ENCODE measurements at places on chromosomes 16 and 17.

DNA sequence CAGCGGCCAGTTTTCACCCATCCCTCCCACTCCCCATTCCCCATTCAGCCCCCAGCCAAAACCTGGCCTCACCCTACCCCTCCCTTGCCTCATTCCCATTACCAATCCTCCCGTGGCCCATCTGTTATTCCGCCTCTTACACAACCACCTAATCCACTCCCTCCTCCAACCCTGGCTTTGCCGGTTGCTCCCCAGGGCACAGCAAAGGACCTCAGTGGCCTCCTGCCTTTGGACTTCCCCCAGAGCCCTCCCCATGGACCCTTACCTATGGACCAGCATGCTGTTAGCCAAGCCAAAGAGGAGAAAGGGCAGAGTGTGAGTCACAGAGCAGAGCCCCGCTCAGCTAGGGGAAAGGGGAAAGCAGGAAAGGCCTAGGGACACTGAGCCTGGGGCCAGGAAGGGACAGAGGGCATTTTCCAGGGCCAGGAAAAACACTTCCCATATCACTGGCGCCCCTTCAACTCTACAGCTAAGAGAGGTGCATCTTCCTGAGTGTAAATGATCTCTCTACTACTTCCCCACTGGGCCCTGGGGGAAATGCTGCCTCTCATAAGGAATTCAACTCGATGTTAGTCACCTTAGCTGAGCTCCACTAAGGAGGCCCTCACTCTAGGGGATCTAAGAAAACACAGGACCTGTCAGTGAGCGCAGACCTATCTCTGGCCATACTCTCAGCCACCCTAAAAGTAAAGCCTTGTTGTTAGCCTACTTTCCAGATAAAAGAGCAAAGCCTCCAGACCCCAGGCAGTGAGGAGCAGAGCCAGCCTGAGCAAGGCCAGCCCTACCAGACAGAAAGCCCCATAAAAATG is 10.6 kb downstream of the PEMT start:
- peaks cover 6% of the 10 kb centered on the region for H3K36me3 ChIP-seq
- no peak overlapping the region for H3K4me3 ChIP-seq
- no peak for DNase-seq
- no peaks in the 10 kb centered on the region for H3K4me1 ChIP-seq
- no peak overlapping the region for H3K27ac ChIP-seq

DNA sequence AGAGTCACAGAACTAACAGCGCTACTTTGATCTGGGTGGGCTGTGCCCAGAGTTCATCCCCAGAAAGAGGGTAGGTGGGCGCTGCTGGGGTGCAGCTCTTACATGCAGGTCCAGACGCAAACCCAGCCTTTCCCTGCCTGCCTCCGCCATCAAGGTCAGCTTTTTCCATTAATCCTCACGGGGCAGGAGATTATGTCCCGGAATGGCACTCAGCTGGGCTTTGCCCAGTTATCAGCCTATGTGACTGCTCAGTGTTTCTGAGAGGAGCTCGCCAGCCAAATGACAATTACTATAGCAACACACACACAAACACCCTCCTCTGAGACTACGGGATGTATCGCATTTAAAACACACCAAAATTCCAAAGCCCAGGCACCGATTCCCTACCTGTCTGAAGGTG is 20.1 kb downstream of the GLYR1 start:
- no peak overlapping the region for H3K27ac ChIP-seq
- DNase-seq = no peak
- H3K36me3 ChIP-seq = peaks cover 56% of the 10 kb centered on the region
- no peaks in the 10 kb centered on the region for H3K4me1 ChIP-seq
- H3K4me3 ChIP-seq = no peak overlapping the region

GRCh38 chr16:75818491-75818890 is 92.2 kb upstream of the CPHXL start:
- no peaks in the 10 kb centered on the region for H3K27me3 ChIP-seq
- H3K4me1 ChIP-seq = no peaks in the 10 kb centered on the region
- no peak for DNase-seq
- no peaks in the 10 kb centered on the region for H3K36me3 ChIP-seq
- H3K27ac ChIP-seq = no peak overlapping the region

DNA sequence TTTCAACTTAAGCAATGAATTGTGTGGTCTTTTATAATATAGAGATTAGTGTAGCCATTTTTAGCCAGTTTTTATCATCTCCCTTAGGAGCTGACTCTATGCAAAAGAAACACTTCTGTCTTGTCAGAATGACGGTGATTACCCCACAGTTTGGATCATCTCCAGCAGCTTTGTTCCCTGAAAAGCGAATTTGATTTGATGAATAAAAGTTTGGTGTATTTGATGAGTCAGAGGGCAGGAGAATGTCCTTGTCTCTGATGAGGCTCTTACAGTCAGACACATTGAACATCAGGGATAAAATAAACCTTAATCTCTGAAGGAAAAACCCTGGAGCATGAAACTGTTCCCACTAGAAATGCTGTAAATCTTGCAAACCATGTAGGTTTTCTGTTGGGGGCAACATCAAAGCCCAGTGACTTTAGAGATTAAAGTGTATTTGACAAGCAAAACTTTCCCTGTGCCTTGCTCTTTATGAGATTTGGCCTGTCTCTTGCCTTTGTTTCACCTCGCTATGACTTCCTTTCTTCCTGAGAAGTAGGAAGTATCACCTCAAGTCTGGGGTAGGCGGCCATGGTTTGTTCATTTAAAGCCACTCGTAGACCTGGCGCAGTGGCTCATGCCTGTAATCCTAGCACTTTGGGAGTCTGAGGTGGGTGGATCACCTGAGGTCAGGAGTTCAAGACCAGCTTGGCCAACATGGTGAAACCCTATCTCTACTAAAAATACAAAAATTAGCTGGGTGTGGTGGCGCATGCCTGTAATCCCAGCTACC is 209.3 kb downstream of the FTO start:
- no peaks in the 10 kb centered on the region for H3K27me3 ChIP-seq
- no peak overlapping the region for H3K4me3 ChIP-seq
- H3K27ac ChIP-seq = no peak overlapping the region
- no peak for DNase-seq

DNA sequence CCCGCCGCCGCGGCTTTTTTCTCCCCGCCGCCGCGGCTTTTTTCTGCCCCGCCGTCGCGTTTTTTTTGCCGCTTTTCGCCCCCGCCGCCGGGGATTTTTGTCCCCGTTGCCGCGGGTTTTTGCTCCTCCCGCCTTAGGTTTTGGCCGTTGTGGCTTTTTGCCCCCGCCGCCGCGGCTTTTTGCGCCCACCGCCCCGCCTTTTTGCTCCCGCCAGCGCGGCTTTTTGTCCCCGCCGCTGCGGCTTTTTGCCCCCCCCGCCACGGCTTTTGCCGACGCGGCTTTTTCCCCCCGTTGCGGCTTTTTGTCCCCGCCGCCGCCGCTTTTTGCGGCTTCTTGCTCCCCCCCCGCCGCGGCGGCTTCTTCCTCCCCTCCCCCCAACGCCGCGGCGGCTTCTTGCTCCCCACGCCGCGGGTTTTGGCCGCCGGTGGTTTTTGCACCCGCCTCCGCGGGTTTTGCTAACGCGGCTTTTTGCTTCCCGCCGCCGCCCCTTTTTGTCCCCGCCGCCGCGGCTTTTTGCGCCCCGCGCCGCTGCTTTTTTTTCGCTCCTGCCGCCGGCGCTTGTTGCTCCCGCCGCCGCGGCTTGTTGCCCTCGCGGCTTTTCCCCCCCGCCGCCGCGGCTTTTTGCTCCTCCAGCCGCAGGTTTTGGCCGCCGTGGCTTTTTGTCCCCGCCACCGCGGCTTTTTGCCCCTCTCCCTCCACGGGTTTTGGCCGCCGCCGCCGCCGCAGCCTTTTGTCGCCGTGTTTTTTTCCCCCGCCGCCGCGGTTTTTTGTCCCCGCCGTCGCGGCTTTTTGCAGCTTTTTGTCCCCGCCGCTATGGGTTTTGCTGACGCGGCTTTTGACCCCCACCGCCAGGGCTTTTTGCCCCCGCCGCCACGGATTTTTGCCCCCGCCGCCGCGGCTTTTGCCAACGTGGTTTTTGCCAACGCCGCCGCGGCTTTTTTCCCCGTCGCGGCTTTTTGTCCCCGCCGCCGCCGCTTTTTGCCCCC is 150.3 kb downstream of the KCNJ18 start:
- H3K27me3 ChIP-seq = no peaks in the 10 kb centered on the region
- DNase-seq = no peak
- H3K4me1 ChIP-seq = no peaks in the 10 kb centered on the region
- no peaks in the 10 kb centered on the region for H3K36me3 ChIP-seq
- H3K4me3 ChIP-seq = no peak overlapping the region

- no peak for DNase-seq
- H3K4me3 ChIP-seq = no peak overlapping the region
- H3K36me3 ChIP-seq = no peaks in the 10 kb centered on the region
- no peak overlapping the region for H3K27ac ChIP-seq
- H3K27me3 ChIP-seq = no peaks in the 10 kb centered on the region
These were observed 870.1 kb downstream of the CDH11 start for GRCh38 chr16:64251742-64252141.

- peak overlapping the region; percentile 48 for H3K27ac ChIP-seq
- H3K27me3 ChIP-seq = no peaks in the 10 kb centered on the region
- H3K4me3 ChIP-seq = peak overlapping the region; percentile 47
- peaks cover 42% of the 10 kb centered on the region for H3K4me1 ChIP-seq
- DNase-seq = no peak
These were observed 39.3 kb downstream of the MYO18A start for GRCh38 chr17:29140631-29141513.

DNA sequence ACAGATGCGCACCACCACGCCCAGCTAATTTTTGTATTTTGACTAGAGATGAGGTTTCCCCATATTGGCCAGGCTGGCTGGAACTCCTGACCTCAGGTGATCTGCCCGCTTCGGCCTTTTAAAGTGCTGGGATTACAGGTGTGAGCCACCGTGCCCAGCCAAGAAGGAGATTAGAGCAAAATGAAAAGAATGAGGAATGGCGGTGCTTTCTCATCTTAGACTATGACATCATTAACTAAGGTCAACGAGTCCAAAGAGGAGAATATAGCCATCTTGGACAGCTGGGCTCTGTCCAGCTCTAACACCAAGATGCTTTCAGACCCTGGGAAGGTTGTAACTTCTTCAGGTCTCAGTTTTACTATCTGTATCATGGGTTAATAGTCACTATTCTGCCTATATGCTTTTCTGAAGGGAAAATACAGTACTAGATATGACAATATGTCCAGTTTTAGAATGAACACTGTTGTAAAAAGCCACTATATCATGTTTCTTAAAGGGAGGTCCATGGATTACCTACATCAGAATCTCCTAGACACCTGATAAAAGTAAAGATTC is 76.7 kb downstream of the SLC39A11 start:
- H3K27me3 ChIP-seq = no peaks in the 10 kb centered on the region
- DNase-seq = no peak
- H3K4me3 ChIP-seq = no peak overlapping the region

DNA sequence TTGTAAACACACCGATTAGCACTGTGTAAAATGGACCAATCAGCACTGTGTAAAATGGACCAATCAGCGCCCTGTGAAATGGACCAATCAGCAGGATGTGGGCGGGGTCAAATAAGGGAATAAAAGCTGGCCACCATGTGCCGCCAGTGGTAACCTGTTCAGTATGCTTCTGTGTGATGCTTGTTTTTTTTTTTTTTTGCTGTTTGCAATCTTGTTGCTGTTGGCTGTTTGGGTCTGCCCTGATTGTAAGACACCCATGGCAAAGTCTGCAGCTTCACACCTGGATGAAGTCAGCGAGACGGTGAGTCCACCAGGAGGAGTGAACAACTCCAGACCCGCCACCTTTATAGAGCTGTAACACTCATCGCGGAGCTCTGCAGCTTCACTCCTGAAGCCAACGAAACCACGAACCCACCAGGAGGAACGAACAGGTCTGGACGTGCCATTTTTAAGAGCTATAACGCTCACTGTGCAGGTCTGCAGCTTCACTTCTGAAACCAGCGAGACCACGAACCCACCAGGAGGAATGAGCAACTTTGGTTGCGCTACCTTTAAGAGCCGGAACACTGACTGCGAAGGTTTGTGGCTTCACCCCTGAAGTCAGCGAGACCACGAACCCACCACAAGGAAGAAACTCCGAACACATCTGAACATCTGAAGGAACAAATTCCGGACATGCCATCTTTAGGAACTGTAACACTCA is 85.0 kb upstream of the MED9 start:
- H3K4me1 ChIP-seq = no peaks in the 10 kb centered on the region
- H3K27me3 ChIP-seq = no peaks in the 10 kb centered on the region

- H3K27me3 ChIP-seq = no peaks in the 10 kb centered on the region
- H3K27ac ChIP-seq = no peak overlapping the region
- H3K4me1 ChIP-seq = peaks cover 2% of the 10 kb centered on the region
- no peaks in the 10 kb centered on the region for H3K36me3 ChIP-seq
These were observed 772 bp upstream of the NUP93 start for GRCh38 chr16:56728980-56729734.

DNA sequence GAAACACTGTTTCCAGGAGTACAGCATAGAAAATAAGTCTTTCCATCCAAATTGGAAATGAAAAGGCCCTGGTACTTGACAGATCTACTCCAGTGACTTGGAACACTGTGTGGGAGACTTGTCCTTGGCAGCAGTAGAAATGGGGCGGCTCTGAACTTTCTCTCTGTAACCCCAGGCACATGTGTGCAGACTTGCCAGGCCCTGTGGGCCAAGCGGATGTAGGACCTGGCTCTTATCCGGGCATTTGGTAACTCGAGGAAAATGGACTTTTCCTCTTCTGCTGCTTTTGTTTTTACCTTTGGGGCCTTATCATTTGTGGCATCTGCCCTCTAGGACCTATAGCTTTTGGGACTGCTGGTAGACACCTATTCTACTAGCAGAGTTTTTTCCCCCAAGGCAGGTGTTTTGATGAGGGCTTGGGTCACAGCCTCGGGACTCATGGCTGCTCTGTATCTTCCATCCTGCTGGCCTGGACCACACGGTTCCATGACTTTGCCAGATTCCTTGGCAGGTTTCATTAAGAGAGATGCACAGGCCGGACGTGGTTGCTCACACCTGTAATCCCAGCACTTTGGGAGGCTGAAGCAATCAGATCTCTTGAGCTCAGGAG is 43.5 kb downstream of the SMPD3 start:
- no peak for DNase-seq
- H3K27ac ChIP-seq = no peak overlapping the region
- no peak overlapping the region for H3K4me3 ChIP-seq
- H3K36me3 ChIP-seq = no peaks in the 10 kb centered on the region

DNA sequence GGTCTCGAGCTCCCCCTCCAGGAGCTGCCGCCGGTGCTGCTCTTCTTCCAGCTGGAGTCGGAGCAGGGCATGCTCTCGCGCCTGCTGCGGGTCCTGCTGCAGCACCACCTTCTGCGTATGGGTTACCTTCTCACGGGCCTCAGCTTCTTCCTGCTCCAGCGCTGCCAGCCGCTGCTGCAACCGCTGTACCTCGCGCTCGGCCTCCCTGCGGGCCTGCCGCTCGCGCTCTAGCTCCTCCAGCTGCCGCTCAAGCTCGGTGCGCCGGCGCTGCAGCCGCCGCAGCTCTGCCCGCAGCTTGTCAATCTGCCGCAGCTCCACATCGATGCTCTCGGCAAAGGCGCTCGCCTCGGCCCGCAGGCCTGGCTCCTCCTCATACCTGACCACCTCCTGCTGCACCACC is 36.9 kb downstream of the UBN1 start:
- no peaks in the 10 kb centered on the region for H3K4me1 ChIP-seq
- H3K27ac ChIP-seq = no peak overlapping the region
- H3K27me3 ChIP-seq = no peaks in the 10 kb centered on the region
- H3K36me3 ChIP-seq = peaks cover 64% of the 10 kb centered on the region
- DNase-seq = no peak

GRCh38 chr17:50519141-50519834 is 11.0 kb downstream of the MYCBPAP start:
- H3K27ac ChIP-seq = no peak overlapping the region
- H3K4me3 ChIP-seq = no peak overlapping the region
- no peaks in the 10 kb centered on the region for H3K27me3 ChIP-seq
- no peak for DNase-seq
- peaks cover 7% of the 10 kb centered on the region for H3K4me1 ChIP-seq
- H3K36me3 ChIP-seq = no peaks in the 10 kb centered on the region

All from neuronal stem cell (in vitro differentiated cells).